Globus pallidus (tissue), 1 donor: ENCODE measurements at places on chromosomes 2 and 18.

DNA sequence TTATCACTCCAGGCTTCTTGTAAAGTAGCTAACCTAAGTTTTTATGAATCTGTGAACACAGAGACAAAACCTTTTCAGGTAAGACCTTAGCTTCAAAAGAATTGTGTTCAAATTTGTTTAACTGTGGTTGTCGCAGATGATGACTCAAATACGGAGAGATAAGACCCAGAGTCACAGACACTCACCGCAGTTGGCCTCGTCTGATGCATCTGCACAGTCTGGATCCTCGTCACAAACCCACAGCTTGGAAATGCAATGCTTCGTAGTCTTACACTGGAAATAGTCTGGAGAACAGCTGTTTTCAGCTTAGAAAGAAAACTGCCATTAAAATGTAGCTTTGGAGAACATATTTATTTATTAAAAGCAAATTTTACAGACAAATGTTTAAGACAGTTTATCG lies 1662.1 kb upstream of the NXPH2 start:
- DNase-seq = no peak

DNA sequence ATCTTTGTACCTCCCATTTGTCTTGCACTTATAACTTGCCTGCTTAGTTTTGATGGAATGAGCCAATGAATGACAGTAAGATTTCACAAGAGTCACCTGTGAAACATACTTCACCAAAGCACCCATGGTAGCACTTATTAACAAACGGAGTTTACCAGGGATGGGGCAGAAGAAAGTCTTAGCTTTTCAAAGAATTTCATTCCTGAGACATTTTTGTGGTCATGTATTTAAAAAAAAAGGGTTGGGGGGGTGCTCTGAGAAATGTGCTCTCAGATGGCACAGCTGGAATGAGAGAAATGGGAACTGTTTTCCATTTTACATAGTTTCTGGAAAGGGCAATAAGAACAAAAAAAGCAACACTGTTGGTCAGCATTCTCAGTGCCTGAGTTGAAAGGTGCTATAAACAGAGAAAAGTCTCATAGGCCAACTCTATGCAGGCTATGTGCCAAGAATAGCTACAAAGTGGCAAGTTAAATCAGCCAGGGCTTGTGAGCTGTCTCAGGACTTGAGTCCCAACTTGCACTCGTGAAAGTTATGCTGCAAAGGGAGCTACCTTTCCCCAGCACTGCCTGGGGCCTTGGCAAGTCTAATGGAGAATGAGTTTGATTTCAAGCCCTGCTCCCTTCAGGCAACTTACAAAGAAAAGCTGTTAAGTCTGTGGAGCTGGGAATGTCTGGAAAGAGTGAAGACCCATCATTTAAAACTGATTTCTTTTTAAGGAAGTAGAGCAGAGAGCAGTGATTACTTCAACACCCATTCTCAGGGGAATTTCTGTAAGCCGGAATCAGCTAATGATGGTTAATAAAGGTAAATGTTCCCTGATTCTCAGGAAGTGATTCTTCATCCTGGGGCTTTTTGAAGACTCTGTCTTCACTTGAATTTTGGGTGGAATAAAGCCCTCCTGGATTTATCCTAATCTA lies 170.6 kb downstream of the SLC8A1 start:
- peak; percentile 18 for DNase-seq

DNA sequence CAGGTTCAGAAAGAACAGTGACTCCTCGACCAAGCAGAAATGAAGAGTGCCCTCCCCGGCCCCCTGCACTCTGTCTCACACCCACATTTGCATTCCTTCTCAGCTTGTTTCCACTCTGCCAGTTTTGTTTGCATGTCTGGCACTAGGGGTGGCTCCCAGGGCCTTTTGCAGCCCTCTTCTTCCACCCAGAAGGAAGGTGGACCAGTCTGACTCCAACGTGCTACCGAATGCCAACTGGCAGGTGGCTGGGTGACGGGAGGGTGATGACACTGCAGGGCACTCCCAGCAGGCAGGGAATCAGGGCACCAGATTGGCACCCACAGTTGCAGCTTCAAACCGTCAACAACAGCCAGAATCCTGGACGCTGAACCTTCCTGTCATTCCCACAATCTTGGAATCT lies 371.1 kb downstream of the TXNL1 start:
- no peak for DNase-seq

DNA sequence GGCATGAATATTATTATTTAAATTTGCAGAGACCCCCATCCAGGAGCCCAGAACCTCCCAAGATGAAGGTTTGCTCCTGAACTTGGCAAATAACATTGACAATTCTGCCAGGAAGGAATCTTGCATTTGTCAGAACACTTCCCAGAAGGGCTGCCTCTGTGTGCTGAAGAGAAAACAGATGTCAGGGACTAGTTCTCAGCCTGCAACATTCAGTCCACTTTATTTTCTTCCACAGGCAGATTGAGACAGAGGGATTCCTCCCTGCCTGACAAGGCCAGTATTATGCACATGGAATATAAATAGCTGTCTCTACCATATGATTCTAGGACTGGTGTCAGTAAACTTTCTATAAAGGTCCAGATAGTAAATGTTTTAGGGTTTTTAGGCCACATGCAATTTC lies 171.5 kb upstream of the SIX2 start:
- no peak for DNase-seq

- DNase-seq = no peak
Measured at GRCh38 chr2:179862898-179863458, 1.6 kb upstream of the ZNF385B start.

DNA sequence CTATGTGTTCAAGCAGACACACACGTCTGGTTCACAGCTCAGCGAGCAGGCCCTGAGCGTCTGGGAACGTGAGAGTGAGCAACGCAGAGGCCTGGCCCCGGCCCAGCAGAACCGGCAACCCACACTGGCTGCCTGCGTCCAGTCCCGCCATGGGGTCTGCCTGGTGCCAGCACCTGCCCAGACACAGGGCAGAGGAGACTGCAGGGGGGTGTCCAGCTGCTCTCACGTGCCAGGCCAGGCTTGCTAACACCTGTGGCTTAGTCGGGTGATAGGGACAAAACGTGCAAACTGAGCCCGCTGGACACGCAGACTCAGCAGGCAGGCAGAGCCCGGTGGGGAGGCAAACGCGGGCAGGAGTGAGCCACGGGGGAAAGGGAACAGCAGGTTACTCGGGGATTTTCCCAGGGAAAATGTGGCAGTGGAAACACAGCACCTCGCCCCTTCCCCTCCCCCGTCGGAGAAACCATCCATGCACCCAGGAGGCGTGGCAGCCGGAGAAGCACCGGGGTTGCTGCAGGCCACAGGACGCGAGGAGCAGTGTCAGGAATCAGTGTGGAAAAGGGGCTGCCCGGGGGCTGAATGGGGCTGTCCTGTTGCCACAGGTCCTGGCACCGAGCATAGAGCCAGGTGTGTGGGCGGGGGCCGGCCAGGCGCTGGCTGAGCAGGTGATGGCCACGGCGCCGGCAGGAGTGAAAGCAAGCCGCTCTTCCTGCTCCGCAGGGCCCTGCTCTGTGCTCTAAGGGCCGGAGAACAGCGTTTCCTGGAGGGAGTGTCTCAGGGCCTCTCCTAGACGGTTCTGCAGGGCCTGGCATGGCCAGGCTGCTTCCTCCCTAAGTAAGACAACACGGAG lies 154.7 kb downstream of the HDAC4 start:
- no peak for DNase-seq

- no peak for DNase-seq
Measured at GRCh38 chr2:120447127-120447785, 101.3 kb downstream of the INHBB start.

GRCh38 chr2:68878071-68878711 lies 7.0 kb upstream of the BMP10 start:
- DNase-seq = no peak

GRCh38 chr18:35451032-35451431 lies 46.7 kb downstream of the INO80C start:
- DNase-seq = no peak

GRCh38 chr2:239816576-239817467 lies 208.3 kb downstream of the NDUFA10 start:
- DNase-seq = no peak

GRCh38 chr2:20471148-20471547 lies 24.3 kb downstream of the RHOB start:
- no peak for DNase-seq

- no peak for DNase-seq
Measured at GRCh38 chr18:8231316-8231715, 377.9 kb upstream of the RAB12 start.

DNA sequence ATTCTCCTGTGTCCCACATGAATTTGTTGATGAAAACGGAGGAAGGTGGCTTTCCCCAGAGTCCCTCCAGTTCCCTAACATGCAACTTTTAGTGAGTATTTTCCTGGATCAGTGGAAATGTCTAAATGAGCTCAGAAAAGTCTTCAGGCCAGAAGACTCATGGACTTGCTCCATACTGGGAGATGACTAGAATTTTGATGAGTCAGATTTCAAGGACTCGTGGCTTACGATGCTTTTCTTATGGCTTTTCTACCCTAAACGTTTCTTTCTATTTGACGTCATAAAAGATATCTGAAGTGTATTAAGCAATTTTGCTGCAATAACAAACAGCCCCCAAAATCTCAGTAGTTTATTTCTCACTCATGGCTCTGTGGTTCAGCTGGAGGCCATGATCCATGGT lies 397.6 kb downstream of the FBXO15 start:
- no peak for DNase-seq

GRCh38 chr2:219490600-219491130 lies 8.0 kb upstream of the GMPPA start:
- DNase-seq = no peak

- DNase-seq = peak; percentile 43
Measured at GRCh38 chr2:27954771-27955383, 64.3 kb downstream of the BABAM2 start.

DNA sequence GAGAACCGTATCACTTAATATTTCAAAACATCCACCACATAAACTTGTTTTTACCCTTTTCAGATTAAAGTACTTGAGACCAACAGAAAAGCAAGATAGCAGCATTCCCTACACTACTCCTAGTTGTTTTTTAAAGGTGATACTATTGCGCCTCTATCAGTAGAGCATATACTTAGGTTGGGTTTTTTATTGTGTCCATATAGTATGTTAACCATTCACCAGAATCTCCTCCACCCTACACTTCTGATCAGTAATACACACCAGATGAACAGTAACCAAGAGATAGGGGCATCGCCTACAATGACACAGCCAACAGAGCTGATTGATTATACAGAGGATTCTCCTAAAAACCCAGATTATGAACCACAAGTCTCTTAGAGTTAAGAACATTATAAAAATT lies 70.1 kb upstream of the ZNF385B start:
- DNase-seq = no peak

DNA sequence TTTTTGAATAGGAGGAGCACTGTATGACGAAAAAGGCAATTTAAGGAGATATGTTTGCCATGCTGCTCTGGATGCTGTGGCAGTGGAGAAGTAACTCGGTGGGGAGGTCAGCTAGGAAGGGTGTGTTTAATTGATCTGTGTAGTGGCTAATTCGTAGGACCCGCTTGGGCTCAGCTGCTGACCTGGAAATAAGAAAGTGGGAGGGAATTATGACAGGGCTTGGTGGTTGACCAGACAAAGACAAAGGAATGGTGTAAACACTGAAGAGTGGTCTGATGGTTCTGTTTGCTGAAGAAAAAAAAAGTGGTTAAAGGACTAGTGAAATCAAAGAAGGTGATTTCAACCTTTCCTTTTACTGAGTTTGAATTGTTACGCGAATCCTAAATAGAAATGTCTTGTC lies 146.0 kb downstream of the MAP4K4 start:
- DNase-seq = no peak

- DNase-seq = no peak
Measured at GRCh38 chr2:188399159-188399558, 107.5 kb downstream of the GULP1 start.

GRCh38 chr2:84713441-84713840 lies 167.4 kb downstream of the TRABD2A start:
- DNase-seq = no peak

- DNase-seq = no peak
Measured at GRCh38 chr2:37499113-37499512, 154.7 kb downstream of the QPCT start.

GRCh38 chr2:239669181-239669898 lies 268.5 kb upstream of the HDAC4 start:
- DNase-seq = no peak

GRCh38 chr2:137202318-137202717 lies 437.0 kb downstream of the THSD7B start:
- no peak for DNase-seq

GRCh38 chr2:7262727-7263126 lies 345.5 kb downstream of the RNF144A start:
- no peak for DNase-seq

DNA sequence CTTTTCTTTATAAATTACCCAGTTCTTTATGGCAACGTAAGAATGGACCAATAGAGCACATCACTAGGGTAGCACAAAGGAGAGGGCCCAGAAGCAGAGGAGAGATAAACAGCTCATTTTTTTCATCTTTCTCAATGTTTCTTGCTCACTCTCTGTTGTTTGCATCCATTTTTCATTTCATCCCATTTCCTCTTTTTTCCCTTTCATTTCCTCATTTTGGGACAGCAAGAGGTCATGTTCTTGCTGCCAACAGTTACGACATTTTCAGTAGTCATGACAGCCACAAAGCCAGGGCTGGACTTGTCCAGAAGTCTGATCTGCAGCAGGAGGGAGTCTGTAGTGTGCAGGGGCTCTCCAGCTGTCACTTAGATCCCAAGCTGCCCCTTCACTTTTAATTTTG lies 52.7 kb upstream of the CYP1B1 start:
- peak; percentile 57 for DNase-seq

GRCh38 chr18:67864677-67865340 lies 348.3 kb upstream of the DSEL start:
- no peak for DNase-seq

GRCh38 chr18:57790316-57790715 lies 12.8 kb downstream of the ATP8B1 start:
- no peak for DNase-seq

DNA sequence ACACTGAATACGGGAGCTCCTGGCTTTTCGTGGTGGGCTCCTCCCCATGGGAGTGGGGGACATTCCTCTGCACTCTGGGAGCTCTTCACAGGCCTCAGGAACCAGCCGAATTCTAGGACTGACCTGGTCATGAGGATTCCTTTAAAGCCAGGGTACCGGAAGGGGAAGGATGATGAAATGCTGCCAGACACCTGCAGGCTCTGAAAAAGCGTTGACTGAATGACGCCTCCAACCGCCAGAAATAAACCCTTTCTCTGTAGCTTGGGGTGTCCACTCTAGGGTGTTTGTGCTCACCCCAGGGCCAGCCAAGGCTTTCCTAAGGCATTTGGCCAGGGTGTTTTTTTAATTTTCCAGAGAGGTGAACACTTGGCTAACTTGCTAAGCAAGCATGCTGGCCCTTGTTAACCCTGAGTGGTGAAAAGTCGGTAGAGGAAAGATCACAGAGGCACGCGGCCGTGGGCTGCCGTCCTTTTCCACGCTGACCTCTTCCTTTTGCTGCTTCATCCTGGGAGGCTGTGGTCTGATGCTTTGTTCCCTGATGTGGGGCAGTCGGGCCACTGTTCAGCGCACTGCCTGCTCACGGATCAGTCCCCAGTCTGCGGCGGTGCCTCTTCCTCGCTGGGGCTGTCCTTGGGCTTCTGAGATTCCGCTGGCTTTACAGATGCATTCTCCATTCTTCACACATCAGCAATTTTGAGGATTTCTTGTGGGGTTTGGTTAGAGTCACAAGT lies 32.0 kb downstream of the IMPA2 start:
- DNase-seq = no peak

- no peak for DNase-seq
Measured at GRCh38 chr2:9975805-9976447, 24.4 kb downstream of the GRHL1 start.
